ENCODE measurements at places on chromosomes 11 and 22.

DNA sequence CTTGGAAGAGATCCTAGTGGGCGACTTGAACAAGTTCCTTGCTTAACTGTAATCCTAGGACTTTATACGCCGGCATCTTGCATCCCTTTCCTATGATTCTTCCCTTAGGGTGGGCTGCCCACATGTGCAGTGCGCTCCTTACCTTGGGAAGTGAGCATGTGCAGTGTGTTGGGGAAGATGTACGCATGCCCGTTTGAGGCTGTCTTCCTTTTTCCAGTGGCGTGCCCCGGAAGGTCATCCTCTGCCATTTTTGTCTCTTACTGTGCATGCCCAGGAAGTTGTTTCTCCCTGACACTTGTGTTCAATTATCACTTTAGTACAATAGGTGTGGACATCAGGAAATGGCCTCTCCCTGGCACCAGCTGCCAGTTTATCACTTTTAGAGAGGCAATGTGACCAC lies 936.5 kb downstream of the TBC1D22A start:
- no peak for DNase-seq

- DNase-seq = no peak
Observed at GRCh38 chr11:6584528-6584927, 18.9 kb downstream of the RRP8 start.

- DNase-seq = no peak
Observed at GRCh38 chr22:30286813-30287647, 2.3 kb downstream of the CASTOR1 start.

DNA sequence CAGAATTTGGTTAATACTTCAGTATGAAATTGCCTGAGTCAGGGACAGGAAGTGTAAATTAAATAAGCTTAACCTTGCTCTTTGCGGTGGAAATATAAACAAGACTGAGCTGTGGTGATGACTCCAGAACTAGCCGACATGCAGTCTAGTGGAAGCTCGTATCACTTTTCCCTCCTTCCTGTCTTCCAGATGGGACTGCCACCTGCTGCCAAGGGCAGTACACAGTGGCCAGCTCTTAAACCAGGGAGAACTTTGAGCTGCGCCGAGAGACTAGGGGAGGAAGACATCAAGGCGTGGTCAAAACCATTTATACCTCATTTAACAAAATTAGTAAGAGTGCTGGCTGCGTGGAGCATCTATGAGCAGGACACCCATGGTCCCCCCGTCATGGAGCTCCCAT lies 31.3 kb upstream of the CTTN start:
- DNase-seq = no peak

GRCh38 chr11:33533386-33534052 lies 167.1 kb downstream of the C11orf91 start:
- DNase-seq = no peak

GRCh38 chr11:61762798-61763197 lies 10.4 kb downstream of the MYRF start:
- no peak for DNase-seq

DNA sequence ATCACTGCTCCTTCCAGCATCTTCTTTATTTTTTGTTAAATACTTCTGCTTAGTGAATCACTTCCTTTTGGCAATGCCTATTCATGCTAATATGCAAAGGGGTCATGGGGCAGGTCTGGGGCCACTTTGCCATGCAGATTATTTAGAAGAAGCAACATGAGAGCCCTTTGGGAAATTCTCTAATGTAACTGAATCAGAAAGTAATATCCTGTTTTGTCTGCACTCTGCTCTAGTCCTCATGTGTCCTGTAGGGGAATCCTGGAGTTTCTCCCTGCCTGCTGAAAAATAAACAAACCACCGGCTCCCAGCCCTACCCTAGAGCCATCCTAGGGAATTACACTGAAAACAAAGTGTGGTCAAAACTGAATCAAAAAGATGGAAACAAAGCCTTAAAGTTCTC lies 176.5 kb upstream of the POU2AF2 start:
- DNase-seq = no peak

GRCh38 chr22:42951093-42951710 lies 63.7 kb downstream of the PACSIN2 start:
- DNase-seq = no peak

DNA sequence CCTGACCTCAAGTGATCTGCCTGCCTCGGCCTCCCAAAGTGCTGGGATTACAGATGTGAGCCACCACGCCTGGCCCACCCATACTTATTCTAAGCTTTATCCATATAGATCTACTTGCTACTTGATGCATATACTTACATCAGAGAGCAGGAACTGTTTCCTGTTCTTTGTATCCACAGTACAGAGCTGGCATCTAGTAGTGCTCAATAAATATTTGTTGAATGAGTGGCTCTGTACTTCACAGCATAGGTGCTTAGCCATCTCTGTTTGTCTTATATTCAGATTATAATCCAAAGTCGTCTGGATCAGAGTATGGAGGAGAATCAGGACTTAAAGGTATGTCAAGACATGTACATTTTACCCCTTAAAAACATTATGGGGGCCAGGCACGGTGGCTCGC lies 38.6 kb upstream of the DLAT start:
- DNase-seq = no peak

- no peak for DNase-seq
Observed at GRCh38 chr11:78829146-78829545, 254.5 kb upstream of the NARS2 start.

GRCh38 chr11:111540114-111540936 lies at the start of gene LAYN:
TSS of gene LAYN (plus strand) at chr11:111540720. CDS start at chr11:111540844, 124 bp downstream.
- DNase-seq = peak; percentile 68

- DNase-seq = no peak
Observed at GRCh38 chr11:88979641-88980040, 86.1 kb downstream of the GRM5 start.

DNA sequence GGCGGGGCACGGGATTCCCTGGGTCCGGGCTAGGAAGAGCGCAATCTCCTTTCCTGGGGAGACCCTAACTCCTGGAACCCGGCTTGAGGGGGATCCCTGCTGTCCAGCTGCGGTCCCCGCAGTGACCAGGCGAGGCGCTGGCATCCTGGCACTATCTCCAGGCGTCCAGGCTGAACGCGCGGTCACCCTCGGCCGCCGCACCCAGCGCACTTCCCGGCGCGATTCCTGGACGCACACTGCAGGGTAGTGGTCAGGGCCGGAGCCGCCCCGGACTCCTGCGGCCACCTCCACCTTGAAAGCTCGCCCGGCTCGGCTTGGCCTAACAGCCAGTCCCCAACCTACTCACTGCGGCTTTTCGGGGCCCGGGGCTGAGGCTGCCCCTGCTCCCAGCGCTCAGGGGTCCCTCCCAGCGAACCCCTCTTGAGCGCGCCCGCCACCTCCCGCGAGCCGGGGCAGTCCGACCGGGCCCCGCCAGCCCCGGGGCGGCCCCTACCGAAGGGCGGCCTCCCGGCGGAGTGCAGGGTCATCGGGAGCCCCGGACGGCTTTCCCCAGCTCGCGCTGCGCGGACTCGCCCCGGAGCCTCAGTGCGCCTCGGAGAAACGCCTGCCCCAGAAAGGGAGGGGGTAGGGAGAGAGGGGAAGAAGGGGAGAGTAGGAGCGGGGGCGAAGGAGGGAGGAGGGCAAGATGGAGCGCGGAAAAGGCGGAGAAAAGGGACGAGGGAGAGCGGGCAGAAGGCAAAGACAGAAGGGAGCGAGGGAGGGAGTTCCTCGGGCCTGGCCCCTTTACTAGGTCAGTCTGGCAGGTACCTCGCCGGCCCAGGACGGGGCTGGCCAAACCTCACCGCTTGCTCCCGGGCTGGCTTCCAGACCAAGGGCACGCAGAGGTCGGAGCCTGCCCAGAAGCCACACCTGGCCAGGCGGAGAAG lies 1.0 kb downstream of the POU2AF3 start:
- DNase-seq = peak; percentile 72

GRCh38 chr11:119371778-119372182 lies 9.7 kb downstream of the USP2 start:
- DNase-seq = no peak

- no peak for DNase-seq
Observed at GRCh38 chr11:100861212-100861611, 174.1 kb downstream of the ARHGAP42 start.

- no peak for DNase-seq
Observed at GRCh38 chr11:123678246-123678645, 23.8 kb upstream of the SCN3B start.

DNA sequence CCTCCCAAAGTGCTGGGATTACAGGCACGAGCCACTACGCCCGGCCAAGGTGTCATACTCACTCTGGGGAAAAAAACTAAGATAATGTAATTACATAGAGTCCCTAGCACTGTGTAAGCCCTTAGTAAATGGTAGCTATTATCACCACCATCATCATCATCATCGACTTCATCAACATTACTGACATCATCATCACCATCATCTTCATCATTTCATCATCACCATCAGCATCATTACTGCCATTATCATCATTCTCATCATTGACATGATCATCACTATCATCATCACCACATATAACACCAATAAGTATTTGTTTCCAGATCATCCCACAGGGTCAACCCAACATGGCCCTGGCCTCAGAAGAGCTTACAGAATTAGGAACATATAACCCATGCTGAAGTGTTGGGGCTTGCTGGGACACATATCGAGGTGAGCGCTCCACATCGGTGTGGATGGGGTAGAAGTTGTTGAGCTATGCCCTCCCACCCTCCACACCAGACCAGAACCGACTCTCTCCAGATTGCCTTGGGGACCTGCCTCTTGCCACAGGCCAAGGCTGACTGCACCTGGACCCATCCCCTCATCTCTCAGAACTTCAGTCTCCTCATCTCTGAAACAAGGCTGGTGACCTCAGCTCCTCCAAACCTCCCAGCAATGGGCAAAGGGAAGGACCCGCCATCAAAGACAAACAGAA lies 14.7 kb upstream of the CD5 start:
- DNase-seq = no peak
